ENCODE measurements at places on chromosomes 3 and 15.

GRCh38 chr3:64848822-64849221, 161.0 kb upstream of the ADAMTS9 start:
- no peak for DNase-seq

DNA sequence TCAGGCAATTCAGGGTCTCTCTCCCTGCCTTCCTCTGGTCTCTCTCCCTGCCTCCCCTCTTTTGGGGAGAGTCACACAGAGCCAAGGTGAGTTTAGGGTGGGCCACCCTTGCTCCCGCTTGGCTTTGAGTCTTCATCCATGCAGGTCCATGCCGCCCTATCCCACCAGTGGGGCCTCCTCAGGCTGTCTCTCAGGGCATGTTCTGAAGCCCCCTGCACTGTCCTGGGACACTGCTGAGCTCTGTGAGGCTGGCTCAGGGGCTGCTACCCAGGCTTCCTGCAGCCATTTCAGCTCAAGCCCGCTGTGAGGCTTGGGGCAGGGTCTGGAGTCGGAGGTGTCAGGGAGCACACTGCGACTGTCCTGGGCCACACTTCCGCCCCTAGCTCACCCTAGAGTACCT, 203.1 kb downstream of the SSR3 start:
- DNase-seq: no peak

- peak; percentile 31 for DNase-seq
Measured at GRCh38 chr3:197793247-197793646, 2.2 kb downstream of the LRCH3 start.

- no peak for DNase-seq
Measured at GRCh38 chr15:79849789-79850188, 47.0 kb downstream of the MTHFS start.

GRCh38 chr15:45618813-45619212, 16.0 kb upstream of the SQOR start:
- DNase-seq: no peak

GRCh38 chr3:4834403-4834866, 144.8 kb upstream of the BHLHE40 start:
- no peak for DNase-seq

- DNase-seq: no peak
Measured at GRCh38 chr3:186789554-186790260, 6.3 kb downstream of the EIF4A2 start.

GRCh38 chr15:74790080-74790916, 8.4 kb downstream of the CSK start:
- peak; percentile 54 for DNase-seq

DNA sequence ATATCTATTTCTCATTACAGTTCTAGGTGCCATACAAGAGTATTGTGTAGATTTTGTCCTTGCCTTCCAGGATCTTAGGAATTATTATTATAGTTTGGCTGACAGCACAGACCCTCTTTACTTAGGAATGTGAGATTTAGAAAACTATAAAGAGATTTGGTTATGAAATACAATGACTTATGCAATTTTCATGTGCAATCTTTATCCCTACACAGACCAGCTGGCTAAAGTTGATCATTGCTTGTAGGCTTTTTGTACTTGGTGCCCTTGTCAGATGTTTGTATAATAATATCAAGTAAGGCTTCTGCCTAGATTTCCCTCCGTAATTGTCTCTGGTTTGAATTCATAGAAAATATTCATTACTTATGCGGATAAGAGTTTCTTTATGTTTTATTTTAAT, 174.5 kb upstream of the GAP43 start:
- no peak for DNase-seq
